ENCODE measurements at places on chromosomes 4 and X.

GRCh38 chrX:40721489-40722106 lies 13.7 kb downstream of the MED14 start:
- no peak for DNase-seq

DNA sequence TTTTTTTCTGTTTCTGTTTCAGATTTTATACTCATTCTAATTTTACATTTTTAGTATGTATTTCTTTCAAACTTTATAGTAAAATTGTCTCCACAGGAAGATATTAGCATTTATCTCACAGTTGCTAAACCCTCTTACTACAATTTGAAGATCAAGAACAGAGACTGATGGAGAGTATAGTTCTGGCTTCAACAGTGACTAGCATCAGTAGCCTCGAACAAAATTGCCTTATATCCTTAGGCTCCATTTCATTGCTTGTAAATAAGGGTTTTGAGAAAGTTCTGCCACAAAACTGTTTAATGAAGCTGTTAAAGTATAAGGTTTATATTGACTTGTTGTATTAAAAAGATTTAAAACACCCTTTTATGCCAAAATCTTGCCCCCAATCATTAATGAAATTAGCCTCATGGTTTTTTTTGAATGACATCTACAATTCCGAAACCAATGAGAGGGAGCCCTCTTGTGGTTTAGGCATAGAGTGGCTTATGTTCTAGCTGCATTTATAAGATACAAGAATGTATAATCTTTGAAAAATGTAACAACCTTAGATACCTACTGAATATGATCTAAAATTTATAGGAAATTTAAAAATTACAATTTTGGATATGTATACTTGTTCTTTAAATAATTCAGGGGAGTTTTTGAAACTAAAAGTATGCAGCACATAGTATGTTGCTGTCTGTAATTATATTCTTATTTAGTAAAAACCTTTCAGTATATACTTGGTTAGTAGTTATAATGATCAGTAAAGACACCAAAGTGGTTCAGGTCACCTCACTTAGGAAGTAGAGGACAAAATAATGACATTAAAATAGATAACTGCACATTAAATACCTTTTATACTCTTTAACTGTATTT lies 109.8 kb upstream of the HPGD start:
- peak; percentile 15 for DNase-seq

DNA sequence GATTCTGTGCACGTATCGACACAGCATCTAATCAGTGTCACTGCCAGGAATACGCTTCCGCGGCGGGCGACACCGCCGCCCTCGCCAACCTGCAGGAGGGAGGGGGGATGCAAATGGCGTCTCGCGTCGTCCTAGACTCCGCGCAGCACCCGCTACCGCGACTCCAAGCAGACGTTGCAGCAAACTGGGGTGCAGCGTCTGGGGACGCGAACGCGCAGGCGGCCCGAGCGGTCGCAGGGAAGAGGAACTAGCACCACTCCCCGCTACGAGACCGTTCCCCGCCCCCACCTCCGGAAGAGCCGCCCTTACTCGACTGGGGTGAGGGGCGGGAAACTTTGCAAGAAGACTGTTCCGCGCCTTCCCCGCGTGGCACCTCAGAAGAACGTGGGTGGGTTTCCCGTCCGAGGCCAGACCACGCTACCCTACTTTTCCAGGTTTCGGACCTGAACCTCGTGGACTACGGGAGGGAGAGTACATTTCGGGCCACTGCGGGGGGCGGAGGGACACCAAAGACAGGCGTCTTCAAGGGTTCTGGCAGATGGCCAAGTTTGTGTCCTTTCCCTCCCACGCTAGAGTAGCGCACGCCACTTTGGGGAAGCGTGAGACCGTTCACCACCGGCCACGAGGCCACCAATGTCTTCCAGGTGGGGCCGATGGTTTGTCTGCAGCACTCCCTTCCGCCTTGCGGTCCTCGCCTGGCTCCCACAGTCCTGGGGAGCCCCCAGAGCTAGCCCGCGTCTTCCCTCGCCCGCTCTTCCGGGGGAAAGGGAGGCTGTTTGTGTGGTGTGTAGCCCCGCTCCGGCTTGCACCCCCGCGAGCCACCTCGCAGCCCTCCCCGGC lies 78.0 kb upstream of the BCOR start:
- peak; percentile 83 for DNase-seq

DNA sequence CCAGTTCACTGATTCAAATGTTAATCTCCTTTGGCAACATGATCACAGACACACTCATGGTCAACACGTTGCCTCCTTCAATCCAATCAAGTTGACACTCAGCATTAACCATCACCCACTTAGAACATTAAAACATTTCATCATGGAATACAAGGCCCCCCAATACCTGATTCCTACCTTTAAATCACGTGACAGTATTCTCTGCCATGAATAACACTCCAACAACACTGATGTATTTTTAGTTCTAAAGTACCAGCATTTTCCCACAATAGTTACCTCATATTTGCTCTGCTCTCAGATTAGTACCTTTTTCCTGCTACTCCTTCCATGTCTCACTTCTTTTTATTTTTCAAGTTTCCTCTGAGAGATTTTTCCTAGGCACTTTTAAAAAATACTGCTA lies 19.6 kb downstream of the IL13RA2 start:
- no peak for DNase-seq

- no peak for DNase-seq
These were observed 29.6 kb downstream of the CLCN4 start for GRCh38 chrX:10186355-10186754.

- no peak for DNase-seq
These were observed 34.6 kb downstream of the LAMTOR3 start for GRCh38 chr4:99859618-99860017.

DNA sequence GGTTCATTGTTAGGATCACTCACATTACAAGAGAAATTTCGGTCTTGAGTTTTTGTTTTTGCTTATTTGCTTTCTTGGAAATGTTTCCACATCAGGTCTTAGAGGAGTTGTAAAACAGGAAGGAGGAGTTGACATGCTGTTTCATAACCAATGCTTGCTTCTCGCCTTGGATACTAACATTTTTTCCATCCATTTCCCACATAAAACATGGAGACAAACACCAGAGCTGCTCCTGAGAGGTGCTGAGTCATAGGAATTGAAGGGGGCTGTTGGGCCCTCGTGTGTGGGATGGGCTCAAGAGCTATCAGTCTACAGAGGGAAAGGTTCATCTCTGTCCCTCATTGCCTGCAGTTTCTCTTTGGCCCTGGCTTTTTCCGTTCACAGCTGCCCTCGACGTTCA lies 29.9 kb downstream of the TBL1X start:
- peak; percentile 38 for DNase-seq

GRCh38 chrX:25754399-25754798 lies 383.7 kb upstream of the MAGEB18 start:
- DNase-seq, result no peak

DNA sequence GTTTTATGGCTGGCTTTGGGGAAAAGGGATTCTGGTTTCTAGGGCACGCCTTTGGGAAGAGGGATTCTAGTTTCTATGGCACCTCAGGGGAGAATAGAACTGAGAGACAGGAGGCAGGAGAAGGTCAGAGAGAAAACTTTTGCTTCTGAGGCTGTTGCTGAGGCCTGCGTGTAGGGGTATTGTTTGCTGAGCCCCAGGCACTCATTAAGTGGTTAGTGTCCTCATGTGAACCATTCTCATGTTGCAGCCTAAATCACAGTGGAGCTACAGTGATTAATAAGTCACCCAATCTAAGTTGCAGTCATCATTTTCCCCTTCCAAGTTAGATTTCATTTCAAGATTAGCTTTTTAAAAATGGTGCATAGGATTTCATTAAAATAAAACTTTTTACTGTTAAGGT lies 29.0 kb downstream of the VCX3A start:
- no peak for DNase-seq

DNA sequence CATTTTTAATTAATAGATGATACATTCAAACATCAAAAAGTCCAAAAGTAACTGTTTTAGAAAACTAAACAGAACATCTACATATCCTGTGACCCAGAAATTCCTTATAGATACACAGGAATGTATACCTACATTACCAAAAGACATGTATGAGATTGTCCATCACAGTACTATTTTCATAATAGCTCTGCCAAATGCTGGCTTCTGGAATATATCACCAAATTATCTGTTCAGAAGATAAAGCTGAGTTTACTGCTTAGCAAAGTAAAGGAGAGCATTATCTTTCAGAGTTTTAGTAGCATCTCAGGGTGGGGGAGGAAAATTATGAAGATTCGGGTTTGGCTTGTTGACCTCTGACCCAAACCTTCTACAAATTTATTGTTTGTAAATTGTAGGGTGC lies 368.9 kb upstream of the SLC7A11 start:
- no peak for DNase-seq

DNA sequence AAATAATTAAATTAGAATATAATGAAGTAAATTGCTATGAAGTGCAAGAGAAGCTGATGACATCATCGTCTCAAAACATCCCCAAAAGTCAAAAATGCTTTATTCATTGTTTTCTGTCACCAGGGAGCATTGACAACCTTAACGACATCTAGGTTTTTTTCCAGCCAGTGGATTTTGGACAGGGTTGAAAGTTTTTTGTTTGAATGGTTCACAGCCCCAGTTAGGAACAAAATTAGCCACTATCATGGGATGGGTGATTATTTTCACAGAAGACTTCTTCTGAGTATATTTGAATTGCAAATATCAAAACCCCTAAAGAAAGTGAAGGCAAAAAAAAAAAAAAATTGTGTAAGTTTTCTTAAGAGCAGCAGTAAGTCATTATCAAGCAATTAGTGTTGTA lies 826.1 kb downstream of the STPG2 start:
- no peak for DNase-seq

DNA sequence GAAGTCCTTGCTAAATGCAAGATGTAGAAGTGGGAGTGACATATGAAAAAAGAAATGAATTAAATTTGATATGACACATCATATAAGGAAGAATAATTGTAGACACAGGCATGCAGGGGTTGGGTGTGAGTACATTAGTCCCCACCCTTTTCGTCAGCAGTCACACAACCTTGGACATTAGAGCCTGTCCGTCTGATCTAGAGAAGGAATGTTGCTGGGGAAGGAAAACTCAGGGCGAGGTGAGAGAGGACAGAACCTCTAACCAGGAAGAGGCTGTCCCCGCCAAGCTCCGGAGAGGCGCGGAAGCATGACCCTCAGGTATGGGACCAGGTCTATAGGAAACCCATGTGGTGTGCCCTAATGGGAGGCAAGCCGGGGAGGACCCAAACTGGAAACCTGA lies 102.1 kb downstream of the RELL1 start:
- DNase-seq, result no peak

DNA sequence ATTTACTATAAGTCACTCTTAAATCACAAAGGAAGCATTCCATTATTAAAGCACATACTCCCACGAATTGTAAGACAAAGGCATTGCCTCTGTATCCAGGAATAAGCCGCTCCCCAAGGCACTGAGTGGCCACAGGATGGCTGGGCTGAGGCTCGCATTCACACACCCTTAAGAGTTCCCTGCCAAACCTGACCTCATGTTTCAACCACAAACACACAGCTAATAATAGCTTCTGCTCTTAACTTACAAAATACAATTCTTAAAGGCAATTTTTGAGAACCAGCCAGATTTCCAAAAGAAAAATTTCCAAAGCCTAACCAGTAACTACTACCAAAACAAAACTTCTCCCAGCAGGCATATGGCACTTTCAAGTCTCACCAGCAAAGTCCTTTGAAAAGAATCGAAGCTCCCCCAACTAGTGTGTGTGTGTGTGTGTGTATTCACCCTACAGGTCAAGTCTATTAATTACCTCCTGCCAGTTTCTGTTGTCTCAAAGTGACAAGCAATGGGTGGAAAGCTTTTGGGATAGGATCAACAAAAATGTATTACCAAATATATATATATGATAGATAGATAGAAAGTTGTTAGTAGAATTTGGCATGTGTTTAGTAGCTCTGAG lies 36.0 kb downstream of the ARHGAP6 start:
- DNase-seq, result peak; percentile 23

- no peak for DNase-seq
These were observed 37.6 kb downstream of the PDHA1 start for GRCh38 chrX:19381326-19381725.

DNA sequence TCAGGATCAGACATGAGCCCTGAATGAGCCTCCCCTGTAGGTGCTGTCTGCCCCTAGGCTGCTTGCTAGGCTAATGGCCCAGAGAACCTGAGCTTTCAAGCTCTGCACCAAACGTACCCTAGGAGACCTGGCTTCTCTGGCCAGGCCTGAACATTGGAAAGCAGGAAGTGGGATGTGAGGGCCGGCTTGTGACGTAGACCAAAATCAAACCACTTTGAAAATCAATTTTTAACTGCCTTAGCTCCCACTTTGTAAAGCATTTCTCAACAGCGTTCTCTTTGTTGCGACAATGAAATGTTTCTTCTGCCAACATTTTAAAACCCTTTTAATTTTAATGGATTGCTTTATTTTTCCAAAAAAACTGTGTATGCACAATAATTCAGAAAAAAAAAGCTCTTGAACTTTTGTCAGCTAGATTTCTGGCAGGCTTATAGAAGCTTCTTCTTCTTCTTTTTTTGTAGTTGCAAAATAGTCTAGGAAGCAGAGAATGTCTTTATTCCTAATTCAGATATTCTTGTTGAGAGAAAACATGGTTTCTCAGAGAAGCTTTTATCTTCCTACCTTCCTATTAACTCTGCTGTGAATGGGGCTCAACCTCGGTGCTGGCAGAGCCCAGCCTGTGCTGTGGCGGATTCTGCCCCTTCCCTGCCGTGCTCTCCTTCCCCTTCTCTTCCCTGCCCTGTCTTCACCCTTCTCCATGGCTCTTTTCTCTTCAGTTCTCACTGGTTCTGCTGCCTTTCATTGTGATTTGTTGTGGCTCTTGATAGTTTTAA lies 145.2 kb upstream of the SFRP2 start:
- DNase-seq, result no peak

GRCh38 chr4:123977641-123978081 lies 581.1 kb downstream of the SPRY1 start:
- no peak for DNase-seq

- DNase-seq, result no peak
These were observed 245.5 kb downstream of the BANK1 start for GRCh38 chr4:102036016-102036415.

- DNase-seq, result no peak
These were observed 11.5 kb downstream of the NSG1 start for GRCh38 chr4:4398430-4398829.

GRCh38 chrX:24561121-24561520 lies 86.0 kb downstream of the PCYT1B start:
- no peak for DNase-seq

GRCh38 chr4:81109356-81109755 lies 78.8 kb downstream of the BMP3 start:
- no peak for DNase-seq

DNA sequence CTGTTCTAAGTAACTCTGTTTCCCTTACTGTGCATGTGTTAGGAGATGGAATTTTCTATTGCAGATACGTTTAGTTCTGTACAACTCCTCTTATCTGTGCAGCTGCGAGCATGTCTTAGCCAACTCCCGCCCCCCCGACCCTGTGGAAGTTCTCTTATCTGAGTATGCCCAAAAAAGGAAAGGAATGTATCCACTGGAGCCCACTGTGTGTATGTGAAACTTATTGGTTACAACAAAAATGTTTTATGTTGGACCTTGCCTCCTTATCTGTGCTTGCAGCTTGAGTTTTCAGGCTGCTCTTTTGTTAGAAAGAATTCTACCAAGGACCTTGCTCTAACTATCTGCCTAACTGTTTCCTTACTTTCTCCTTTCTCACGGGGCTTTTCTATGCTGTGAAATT lies 24.2 kb upstream of the DCAF8L2 start:
- no peak for DNase-seq

Data from hindlimb muscle (tissue), 1 donor.